ENCODE measurements at places on chromosomes 1 and 21.
A peak's percentile ranks its signal among the peaks of the same experiment; 100 is the strongest.

GRCh38 chr1:31376375-31377134 is 3.7 kb upstream of the FABP3 start:
- DNase-seq, result peak; percentile 85

DNA sequence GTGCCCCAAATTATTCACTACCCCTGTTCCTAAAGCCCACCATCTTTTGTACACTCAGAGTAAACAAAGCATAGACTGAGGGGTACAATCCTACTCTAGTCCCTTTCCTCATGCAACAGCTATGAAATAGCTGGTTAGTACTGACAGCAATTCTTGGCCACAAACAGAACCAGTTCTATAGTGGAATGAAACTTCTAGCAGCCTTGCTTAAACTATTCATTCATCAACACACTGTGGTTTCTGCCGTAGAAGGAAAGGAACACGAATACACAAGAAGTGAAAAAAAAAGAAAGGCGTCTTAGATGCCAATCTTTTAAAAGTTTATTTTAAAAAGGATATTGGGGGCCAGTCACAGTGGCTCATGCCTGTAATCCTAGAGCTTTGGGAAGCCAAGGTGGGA is 9.9 kb downstream of the PSMB2 start:
- no peak for DNase-seq

GRCh38 chr1:192133350-192133926 is 24.8 kb upstream of the RGS18 start:
- DNase-seq, result peak; percentile 23

- DNase-seq, result no peak
These were observed 507.1 kb downstream of the SMYD3 start for GRCh38 chr1:245999697-246000637.

DNA sequence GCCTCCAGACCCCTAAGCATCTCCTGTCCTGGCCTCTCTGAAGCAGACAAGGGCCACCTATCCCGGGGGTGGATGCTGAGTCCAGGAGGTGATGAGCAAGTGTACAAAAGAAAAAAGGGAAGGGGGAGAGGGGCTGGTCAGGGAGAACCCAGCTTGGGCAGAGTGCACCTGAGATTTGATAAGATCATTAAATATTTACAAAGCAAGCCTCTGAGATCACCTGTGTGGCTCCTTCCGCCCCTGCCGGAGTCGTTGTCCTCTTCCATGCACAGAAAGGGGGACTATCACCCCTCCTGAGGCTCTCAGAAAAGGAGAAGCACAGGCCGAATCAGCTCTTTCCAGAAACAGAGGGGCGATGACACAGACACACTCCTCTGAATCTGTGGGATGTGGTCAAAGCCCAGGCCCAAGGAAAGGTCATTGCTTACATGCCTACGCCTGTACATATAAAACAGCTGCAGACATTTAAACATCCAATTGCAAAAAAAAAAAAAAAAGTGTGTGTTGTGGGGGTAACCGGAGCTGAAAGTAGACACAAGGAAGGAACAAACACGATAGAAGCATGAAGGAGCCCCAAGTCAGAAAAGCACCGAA is 30.9 kb downstream of the PRSS38 start:
- no peak for DNase-seq

GRCh38 chr1:113266788-113267187 is 123.5 kb upstream of the MAGI3 start:
- no peak for DNase-seq

GRCh38 chr1:225635649-225636048 is 17.3 kb downstream of the ENAH start:
- no peak for DNase-seq

GRCh38 chr1:102891868-102892625 is 216.3 kb downstream of the COL11A1 start:
- DNase-seq, result peak; percentile 83

DNA sequence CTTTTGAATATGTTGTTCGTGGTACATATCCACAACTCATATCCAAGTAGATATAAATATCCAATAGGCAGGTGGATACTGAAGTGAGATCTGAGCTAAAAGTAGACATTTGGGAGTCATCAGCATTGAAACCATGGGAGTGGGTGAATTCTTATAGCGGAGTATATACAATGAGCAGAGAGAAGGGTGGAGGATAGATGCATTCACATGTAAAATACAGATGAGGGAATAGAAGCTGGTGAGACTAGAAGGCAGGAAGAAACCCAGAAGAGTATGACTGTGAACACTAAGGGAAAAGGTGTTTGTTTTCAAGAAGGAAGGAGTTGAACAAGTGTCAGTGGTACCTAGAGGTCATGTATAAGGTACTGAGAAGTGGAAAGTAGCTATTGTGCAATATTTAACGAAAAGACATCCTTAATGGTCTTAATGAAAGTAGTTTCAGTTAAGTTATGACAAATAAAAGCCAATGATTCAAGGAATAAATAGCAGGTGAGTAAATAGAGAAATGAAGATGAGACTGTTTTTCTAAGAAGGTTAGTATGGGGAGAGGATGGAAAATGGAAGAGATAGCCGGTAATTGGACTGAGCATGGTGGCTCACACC is 181.6 kb upstream of the CACYBP start:
- no peak for DNase-seq

- no peak for DNase-seq
These were observed 21.4 kb upstream of the PLEKHG5 start for GRCh38 chr1:6512908-6513280.

- no peak for DNase-seq
These were observed 104.4 kb downstream of the PHTF1 start for GRCh38 chr1:113654883-113655282.
